Ovary (tissue), 10 donors: ENCODE measurements at places on chromosomes 2 and 18. TPM values are rescaled to one million over a fixed set of nuclear protein-coding genes. Genes with fewer than 3 reads are reported as not detected.

DNA sequence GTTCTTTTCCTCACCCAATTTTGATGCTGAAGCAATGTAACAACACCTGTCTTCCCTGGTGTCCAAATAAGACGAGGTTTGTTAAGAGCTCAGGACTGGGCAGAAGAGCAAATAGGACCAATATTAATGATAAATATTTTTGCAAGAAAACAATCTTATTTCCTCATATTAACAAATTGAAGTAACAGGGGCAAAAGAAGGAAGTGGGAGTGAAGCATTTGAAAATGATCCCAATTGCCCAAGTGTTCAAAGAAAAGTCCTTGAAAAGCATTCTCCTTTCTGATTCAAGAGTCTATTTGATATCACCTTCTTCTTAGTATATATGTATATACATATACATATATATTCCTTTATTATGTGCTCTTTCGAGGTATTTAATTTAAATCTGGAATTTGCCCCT, 418.8 kb downstream of the ARHGAP15 start:
- DNase-seq = no peak

The ANKRD30B gene
- total RNA-seq = not detected

GRCh38 chr2:165863810-165864261, 69.8 kb upstream of the GALNT3 start:
- DNase-seq = no peak

DNA sequence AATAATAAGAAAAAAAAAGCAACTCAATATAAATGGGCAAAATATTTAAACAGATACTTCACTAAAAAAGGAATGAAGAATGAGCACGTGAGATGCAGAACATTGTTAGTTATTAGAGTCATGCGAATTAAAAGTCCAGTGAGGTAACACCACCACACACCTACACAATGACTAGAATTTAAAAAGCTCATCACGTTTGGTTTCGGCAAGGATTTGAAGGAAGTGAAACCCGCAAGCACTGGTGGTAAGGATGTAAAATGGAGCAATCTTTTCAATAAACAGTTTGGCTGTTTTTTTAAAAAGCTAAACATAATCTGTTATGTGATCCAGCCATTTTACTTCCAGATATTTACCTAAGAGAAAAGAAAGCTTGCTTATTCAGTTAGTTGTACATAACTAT, 1181.6 kb upstream of the CELF4 start:
- DNase-seq = no peak

DNA sequence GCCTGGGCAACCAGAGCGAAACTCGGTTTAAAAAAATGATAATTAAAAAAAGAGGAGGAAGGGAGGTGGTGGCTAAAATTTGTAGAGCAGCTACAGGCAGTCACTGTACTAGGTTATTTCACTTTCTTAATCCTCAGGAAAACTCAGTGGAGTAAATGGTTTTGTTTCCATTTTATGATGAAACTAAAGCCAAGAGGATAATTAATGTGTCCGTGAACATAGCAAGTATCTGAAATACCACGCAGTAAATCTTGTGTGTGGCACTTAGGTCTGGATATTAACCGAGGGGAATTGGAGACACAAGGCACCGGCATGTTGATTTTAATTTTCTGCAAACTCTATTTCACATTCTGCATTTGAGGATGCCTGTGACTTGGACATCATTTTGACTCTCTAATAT, 14.5 kb downstream of the SH3BP4 start:
- no peak for DNase-seq

GRCh38 chr2:63790491-63790890, 51.2 kb upstream of the UGP2 start:
- no peak for DNase-seq

GRCh38 chr2:196136151-196136550, 35.2 kb downstream of the STK17B start:
- DNase-seq = no peak

DNA sequence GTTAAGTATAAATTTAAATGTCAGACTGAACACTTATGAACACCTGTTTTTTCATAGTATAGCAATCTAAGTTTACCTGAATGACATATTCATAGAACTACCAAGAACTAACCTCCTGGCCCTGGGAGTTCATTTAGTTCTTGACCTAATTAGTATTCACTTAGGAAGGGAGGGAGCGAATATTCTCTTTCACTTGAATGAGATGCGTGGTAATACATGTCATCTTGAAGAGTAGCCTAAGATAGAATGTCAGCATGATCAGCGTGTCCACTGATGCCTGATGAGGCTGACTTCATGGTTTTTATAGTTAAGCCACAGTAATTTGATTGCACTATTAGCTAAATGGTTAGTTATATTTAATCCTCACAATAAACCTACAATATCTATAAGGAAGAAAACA, 13.3 kb downstream of the NDUFAF7 start:
- DNase-seq = no peak

- no peak for DNase-seq
These were observed 2.9 kb upstream of the GREB1 start for GRCh38 chr2:11530864-11531465.

The FOXI3 gene
- total RNA-seq = not detected

DNA sequence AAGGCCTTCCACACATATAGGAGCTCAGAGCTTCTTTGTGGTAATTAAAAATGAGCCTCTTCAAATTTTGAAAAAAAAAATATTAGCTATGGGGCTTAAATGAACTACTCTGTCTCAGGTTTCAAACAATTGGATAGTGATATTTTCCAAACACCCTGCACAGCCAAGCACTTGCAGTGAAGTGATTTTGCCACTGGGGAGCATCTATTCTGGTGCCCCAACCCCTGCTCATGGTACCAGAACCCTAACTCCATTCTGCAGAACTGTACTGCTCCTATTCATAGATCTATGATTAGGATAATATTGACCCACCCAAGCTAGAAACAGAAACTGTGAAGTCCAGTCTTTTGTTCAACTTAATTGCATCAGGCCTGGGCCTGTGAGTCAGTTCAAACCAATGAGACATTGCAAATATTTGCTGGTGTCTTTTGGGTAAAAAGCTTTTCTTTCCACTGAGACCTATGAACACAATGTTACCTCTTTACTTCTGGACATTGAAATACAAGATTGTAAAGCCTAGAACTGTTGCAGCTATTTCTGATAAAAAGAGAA, 324.0 kb downstream of the GALNT13 start:
- no peak for DNase-seq

The NOSTRIN gene
- total RNA-seq = 29.8 TPM

DNA sequence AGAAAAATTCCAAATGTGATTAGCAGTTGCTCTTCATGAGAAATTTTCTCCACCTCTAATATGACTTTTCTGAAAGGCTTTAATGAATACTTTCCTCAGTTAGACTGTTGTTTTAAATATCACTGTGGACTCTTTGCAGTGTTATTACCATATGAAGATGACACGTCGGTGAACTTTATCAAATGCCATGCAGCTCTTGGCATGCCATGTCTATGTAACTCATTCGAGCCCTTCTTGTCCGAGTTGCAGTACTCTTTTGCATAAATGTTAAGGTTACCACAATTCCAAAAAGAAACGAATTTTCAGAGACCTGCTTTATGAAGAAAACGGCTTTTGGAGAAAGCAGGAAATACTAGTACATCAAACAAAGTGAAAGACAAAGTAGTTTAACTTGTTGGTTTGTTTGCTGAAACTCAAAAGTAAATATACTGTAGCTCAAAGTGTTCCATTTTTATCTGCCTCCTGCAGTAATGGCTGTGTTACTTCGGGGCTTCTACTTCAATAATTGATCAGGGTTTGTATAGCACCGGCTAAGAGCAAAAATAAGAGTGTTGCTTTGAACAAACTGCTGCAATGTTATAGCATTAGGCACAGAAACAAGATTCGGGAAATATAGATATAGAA, 204.1 kb downstream of the ARHGAP15 start:
- no peak for DNase-seq

- DNase-seq = no peak
These were observed 25.6 kb downstream of the DNPEP start for GRCh38 chr2:219362072-219362471.

- DNase-seq = no peak
These were observed 7.5 kb downstream of the TGFBRAP1 start for GRCh38 chr2:105321875-105322646.

GRCh38 chr2:185360776-185361175, 377.8 kb upstream of the FSIP2 start:
- DNase-seq = no peak

The CAPN14 gene
- not detected for total RNA-seq

DNA sequence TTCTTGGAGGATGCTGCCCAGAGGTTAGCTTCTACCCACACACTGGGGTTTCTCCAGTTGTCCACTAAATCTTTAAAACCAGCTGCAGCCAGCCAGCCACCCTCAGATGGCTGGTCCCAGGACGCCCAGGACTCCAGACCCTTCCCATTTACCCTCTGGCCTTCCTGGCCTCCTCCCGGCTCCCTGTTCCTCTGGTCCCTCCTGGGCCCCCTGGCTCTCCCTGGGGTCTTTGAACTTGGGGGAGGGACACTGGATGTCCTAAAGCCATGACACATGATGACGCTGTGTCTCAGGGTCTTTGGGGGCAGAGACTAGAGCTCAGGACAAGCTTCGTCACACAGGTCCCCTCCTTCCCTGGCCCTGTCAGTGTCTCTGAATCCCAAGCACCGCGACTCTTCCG, 201.1 kb upstream of the HDAC4 start:
- no peak for DNase-seq

GRCh38 chr2:143436951-143437350, 307.7 kb downstream of the ARHGAP15 start:
- no peak for DNase-seq
